Heart left ventricle (tissue), 16 donors: ENCODE measurements at places on chromosomes 1 and 21. TPM values are rescaled to one million over a fixed set of nuclear protein-coding genes. Genes with fewer than 3 reads are reported as not detected.
A peak's percentile ranks its signal among the peaks of the same experiment; 100 is the strongest.

DNA sequence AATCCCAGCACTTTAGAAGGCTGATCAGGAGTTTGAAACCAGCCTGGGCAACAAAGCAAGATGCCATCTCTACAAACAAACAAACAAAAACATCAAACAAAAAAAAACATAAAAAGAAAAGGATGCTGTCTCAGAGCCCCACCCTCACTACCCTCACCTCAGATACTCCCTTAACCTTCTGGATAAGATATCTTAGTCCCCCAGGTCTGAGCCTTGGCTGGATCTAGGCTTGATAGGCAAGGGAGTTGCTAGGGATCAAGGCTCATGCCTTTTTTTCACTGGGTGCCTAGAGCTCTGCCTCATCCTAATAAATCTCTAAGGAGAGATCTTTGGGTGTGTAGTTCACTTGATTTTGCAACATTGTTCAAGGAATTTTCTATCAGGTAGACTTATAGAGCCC is 7.4 kb downstream of the HDAC1 start:
- no peak for DNase-seq
- H3K27ac ChIP-seq: no peak overlapping the region
- H3K27me3 ChIP-seq: no peaks in the 10 kb centered on the region
- H3K4me3 ChIP-seq: no peak overlapping the region
- H3K36me3 ChIP-seq: peaks cover 31% of the 10 kb centered on the region

KCNE2 gene
- not detected for total RNA-seq

DNA sequence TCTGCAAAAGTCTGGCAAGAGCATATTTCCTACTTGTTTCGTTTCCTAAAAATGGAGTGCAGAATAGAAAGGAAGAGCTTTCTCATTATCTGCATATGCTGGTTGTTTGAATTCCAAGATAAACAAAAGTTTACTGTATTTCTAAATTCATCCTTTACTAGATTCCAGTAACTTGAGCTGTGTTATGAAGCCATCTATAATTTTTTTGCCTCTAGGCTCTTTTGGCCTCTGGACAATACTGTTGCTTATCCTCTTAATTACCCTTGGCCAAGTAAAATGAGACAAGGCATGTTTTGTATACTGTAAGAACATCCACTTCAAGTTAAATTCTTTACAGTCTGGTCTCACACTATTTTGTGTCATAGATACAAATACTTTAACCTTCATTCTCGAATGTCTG is 45.6 kb upstream of the HFM1 start:
- H3K4me3 ChIP-seq: no peak overlapping the region
- no peaks in the 10 kb centered on the region for H3K36me3 ChIP-seq

MYOC gene
- 1.9 TPM for total RNA-seq

DNA sequence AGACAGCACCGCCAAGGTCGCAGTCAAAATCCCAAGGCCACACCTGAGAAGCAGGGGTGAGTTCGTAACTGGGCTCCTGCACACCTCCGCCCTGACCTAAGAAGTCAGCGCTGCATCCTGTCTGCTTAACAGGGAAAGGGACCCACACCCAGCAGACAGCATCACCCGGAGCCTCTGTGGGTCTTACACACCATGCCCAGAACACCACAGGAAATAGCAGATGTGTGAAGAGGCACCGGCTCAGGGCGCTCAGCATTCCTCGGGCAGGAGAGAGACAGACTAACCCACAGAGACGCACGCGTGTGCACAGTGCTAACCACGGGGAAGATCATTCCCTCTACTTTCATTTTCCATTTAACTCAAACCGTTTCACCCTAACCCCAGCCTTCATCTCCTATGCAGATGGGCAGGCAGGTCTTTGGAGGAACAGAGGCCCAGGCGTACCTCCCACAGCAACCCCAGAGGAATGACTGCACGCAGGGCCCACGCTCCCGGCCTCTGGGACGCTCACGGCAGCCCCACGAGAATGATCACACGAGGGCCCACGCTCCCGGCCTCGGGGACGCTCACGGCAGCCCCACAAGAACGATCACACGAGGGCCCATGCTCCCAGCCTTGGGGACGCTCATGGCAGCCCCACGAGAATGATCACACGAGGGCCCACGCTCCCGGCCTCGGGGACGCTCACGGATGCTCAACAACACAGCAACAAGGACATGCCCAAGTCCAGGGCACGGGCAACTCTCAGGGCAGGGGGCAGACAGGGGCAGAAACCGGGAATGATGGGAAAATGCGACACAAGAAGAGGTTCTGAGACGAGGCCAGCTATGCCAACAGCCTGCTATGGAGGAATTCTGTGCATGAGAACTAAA is 20.9 kb downstream of the POFUT2 start:
- H3K27me3 ChIP-seq: no peaks in the 10 kb centered on the region
- no peaks in the 10 kb centered on the region for H3K4me1 ChIP-seq
- DNase-seq: no peak
- peaks cover 73% of the 10 kb centered on the region for H3K36me3 ChIP-seq
- H3K27ac ChIP-seq: no peak overlapping the region

RUNX1 gene
- total RNA-seq: 4.1 TPM

NPL gene
- total RNA-seq: 22.1 TPM

FMN2 gene
- total RNA-seq: not detected

UBE2U gene
- not detected for total RNA-seq

DNA sequence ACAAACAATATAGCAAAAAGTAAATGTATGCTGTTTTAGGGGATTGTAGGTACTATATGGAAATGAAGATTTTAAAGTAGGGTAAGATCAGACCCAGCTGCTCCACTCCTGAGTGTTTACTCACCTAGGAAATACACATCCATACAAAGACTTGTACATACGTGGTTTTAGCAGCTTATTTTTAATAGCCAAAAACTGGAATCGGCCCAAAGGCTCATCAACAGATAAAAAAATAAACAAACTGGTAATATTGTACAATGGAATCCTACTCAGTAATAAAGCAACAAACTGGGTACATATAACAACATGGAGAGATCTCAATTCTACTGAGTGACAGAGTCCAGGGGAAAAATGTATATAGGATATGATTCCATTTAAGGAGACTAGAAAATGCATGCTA is 179.2 kb upstream of the TMEM51 start:
- H3K27me3 ChIP-seq: no peaks in the 10 kb centered on the region
- no peaks in the 10 kb centered on the region for H3K4me1 ChIP-seq
- H3K36me3 ChIP-seq: no peaks in the 10 kb centered on the region

F5 gene
- 34.8 TPM for total RNA-seq

GRCh38 chr1:206681359-206681758 is 3.3 kb upstream of the MAPKAPK2 start:
- no peak for DNase-seq
- H3K36me3 ChIP-seq: no peaks in the 10 kb centered on the region
- no peaks in the 10 kb centered on the region for H3K27me3 ChIP-seq
- H3K27ac ChIP-seq: no peak overlapping the region
- no peaks in the 10 kb centered on the region for H3K4me1 ChIP-seq

DNA sequence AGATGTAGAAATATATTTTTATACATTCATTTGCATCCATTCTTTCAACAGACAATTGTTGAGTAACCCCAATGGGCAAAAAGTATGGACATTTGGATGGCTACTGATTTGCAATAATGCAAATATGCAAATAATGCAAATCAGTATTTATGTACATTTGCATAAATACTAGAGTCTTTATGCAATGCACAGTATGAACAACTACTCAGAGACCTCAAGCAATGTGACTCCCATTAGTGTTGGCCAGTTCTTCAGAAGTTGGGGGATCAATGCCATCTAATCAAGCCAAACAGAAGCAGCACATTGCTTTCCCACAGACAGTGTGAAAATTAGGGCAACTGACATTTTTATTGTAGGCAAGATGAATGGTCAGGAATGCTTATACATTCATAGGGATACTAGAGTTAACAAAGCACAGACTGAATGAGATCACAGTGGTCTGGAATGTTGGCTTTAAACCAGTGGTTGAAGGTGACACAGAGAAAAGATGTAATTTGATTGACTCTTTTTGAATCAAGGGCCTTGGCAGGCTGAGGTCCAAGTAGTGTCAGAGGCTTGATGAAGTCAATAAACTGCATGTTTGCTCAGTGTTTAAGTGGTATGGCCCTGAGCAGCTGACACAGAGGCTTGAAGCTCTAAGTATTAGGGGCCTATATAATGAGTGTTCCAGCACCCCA is 256.6 kb downstream of the CTH start:
- no peaks in the 10 kb centered on the region for H3K4me1 ChIP-seq
- no peaks in the 10 kb centered on the region for H3K36me3 ChIP-seq
- H3K27me3 ChIP-seq: no peaks in the 10 kb centered on the region
- no peak for DNase-seq
- H3K27ac ChIP-seq: no peak overlapping the region

DNA sequence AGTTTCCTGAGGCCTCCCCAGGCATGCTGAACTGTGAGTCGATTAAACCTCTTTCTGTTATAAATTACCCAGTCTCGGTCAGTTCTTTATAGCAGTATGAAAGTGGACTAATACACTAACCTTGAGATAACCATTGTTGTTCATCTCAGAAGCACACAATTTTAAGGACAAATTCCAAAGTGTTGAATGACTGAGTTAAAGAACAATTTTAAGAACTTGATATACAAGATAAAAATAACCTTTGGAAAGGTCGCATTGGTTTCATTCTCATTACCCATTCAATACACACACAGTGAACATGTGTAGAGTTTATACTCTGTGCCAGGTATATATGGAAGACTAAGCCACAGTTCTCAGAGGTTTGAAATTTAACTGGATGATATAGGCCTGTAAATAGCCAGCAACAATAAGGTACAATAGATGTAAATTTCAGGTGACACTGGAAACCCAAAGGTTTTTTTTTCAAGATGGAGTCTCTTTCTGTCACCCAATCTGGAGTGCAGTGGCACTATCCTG is 19.1 kb upstream of the SRSF10 start:
- no peaks in the 10 kb centered on the region for H3K27me3 ChIP-seq
- no peak overlapping the region for H3K27ac ChIP-seq
- no peaks in the 10 kb centered on the region for H3K4me1 ChIP-seq
- no peak for DNase-seq

DNA sequence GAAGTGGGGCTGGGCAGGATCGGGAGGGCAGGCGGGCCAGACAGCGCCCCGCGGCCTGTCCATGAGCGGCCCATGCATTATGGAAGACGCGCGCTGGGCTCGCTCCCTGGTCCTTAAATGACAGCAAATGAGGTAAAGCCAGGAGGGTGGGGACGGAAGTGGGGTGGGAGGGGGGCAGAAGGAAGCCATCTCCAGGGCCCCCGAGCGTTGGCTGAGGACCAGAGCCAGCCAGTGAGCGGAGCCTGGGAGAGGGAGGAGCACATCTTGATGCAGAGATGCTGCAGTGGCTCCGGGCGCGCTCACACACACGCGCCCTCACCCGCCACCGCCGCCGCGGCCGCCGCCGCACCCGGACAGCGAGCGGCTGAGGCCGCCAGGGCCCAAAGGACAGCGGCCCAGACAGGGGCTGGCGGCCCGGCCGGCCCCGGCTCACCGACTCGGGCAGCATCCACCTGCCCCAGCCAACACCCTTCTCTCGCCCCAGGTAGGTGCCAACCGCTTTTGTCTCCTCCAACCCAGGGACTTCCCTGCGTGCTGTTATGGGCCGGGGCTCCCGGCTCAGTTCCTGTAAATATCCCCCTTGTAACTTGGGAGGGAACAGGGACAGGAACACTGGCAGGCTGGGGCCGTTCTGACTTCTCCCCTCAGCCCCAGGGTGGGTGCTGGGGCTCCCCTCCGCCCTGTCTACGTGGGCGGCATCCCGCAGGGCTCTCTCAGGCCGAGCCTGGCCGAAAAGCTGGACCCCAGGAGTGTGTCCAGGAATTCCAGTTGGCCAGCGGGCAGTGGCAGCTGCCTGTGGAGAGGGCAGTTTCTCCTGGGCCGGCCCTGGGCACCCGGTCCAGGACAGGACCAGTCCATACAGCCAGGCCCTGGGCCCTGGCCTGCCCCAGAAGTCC is at the start of gene CNTN2:
CNTN2 (plus strand) TSS at position 302 of the 896 bp plus-strand sequence. CDS start 9,974 bp downstream, outside the sequence.
- peaks cover 19% of the 10 kb centered on the region for H3K27me3 ChIP-seq
- no peaks in the 10 kb centered on the region for H3K4me1 ChIP-seq
- no peak within 1 kb of the TSS for H3K27ac ChIP-seq

GRCh38 chr1:33141781-33142180 is 40.1 kb downstream of the TRIM62 start:
- peaks cover 10% of the 10 kb centered on the region for H3K36me3 ChIP-seq
- no peak overlapping the region for H3K27ac ChIP-seq
- H3K4me3 ChIP-seq: no peak overlapping the region
- H3K4me1 ChIP-seq: peaks cover 18% of the 10 kb centered on the region
- H3K27me3 ChIP-seq: no peaks in the 10 kb centered on the region
- no peak for DNase-seq

DNA sequence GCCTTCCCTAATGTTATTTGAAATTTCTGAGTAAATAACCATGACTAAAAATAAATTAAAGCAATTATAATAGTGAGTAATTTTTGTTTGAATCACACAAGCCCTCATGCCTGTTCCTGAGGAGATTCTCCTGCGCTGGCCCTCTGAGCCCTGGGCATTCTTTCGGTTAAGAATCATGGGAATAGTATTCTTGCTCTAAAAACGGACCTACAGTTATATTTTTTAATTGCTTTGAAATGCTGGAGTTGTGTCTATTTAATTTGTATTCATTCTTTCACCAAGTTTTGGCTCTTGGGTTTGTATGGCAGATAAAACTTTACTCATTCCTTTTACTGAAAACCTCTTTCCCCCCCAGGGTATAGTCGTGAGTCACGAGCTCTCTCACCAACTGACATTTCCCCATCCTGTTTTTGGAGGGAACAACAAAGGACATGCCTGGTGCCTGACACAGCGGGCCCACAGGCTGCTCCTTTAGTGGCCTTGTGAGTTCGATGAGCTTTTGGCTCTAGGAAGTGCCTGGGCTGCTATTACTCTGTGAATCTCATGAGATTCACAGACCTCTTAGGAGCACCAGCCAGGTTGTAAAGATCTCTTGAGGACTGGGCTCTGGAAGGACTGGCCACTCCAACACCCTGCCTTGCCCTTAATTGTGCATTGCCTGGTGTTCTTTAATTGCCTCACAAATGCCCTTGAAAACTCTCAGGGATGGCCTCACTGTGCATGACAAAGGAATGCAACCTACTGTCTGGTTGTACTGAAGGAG is 58.6 kb downstream of the DDR2 start:
- H3K4me3 ChIP-seq: no peak overlapping the region
- no peaks in the 10 kb centered on the region for H3K27me3 ChIP-seq
- peak overlapping the region; percentile 57 for H3K27ac ChIP-seq
- peaks cover 44% of the 10 kb centered on the region for H3K4me1 ChIP-seq

MIGA1 gene
- total RNA-seq: 12.7 TPM

SLAMF9 gene
- not detected for total RNA-seq

- no peak overlapping the region for H3K27ac ChIP-seq
- H3K4me3 ChIP-seq: no peak overlapping the region
- no peak for DNase-seq
- H3K4me1 ChIP-seq: no peaks in the 10 kb centered on the region
These were observed 31.9 kb upstream of the TACSTD2 start for GRCh38 chr1:58608945-58609344.

S100A9 gene
- 29.9 TPM for total RNA-seq

DNA sequence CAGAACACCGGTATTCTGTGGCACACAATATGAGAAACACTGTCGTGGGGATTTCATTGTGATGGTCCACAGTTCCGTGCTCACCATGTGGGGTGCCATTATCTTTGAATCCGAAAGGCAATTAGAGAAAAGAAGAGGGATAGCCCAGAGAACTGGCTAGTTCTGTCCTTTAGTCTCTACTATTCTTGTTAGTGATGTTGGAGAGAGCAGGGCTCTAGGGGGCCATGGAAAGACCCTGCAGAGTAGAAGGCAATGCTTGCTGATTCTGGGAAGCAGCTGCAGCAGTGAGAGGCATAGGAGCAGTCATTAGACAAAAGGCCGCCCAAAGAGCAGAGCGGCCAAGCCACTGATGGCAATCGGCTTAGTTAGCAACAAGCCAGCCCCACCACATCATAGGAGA is 146.3 kb downstream of the TSEN15 start:
- H3K4me1 ChIP-seq: no peaks in the 10 kb centered on the region
- no peak overlapping the region for H3K27ac ChIP-seq
- H3K27me3 ChIP-seq: no peaks in the 10 kb centered on the region
- no peaks in the 10 kb centered on the region for H3K36me3 ChIP-seq
- H3K4me3 ChIP-seq: no peak overlapping the region
- no peak for DNase-seq
